ENCODE measurements at places on chromosomes 13 and 19.
A peak's percentile ranks its signal among the peaks of the same experiment; 100 is the strongest.

DNA sequence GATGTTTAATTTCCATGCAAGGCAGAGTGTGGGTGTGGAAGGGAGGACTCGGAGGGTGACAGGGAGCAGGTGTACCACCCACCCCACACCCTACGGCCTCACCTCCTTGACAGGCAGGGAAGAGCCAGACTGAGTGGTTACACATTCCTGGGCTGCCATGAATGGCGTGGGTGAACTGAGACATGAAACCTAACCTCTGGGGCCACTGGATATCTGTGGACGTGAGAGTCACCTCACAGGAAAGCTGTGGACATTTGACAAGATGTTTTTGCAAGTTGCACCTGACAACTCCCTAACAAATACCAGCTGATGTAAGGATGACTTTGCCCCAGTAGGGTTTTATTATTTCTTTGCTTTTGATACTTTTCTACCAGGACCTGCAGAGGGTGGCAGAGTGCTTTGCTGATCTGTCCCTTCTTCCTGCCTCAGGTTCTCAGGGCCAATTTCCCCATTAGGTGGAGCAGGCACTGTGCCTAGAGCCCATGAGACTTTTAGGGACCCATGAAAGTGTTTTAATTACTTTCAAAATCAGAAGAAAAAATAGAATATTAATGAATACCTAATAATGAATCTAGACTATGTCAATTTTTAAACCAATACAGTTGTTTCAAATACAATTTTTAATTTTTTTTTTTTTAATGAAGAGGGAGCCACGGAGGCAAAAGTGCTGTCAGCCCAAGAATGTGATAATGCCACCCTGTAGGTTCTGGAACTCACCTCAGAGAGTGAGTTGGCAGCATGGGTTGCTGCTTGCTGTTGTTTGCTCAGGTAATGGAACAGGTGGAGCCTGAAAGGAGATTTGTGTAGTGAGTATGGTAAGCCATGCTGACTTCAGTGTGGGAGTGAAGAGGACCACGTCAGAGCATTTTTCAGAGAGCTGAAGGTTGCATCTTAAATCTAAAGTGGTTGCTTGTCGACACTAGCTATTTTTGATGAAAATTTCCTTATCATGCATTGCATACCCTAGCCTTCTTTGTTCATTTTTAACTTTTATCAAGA lies 58.0 kb upstream of the CYSLTR2 start:
- peak; percentile 49 for DNase-seq

GRCh38 chr13:27261396-27261795 lies 9.2 kb upstream of the RASL11A start:
- no peak for DNase-seq

DNA sequence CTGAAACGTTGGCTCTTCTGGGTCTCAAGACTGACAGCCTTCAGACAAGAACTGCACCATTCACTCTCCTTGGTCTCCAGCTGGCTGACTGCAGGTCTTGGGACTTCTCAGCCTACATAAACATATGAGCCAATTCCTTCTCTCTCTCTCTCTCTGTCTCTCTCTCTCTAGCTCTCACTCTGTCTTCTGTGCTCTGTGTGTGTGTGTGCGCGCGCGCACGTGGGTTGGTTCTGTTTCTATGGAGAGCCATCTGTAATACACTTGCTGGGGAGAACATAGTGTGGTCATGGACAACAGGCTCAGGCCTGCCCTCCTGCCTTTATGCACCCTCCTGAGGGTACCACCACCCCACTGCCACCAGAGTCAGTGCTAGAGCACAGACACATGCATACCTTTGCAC lies 13.7 kb upstream of the SERPINE3 start:
- DNase-seq: no peak

- no peak for DNase-seq
Measured at GRCh38 chr19:46656541-46656940, 4.4 kb downstream of the DACT3 start.

DNA sequence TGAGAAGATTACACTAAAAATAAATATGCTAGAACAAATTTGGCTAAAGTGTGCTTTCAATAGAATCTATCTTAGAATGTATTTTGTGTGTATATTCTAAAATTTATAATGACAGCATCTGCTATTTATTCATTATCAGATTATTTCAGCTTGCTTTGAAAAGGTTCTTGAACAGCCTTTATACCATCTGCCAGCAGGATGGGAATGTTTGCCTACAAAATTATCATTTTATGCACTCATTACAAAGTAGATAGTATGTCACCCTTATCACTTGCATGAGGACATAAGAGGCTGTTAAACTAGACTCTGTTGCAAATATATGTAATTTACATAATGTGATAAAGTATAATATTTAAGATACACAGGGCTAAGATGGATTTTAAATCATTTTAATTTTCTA lies 1286.9 kb upstream of the PCDH20 start:
- peak; percentile 80 for DNase-seq
